ENCODE measurements at places on chromosomes 3 and 15.

DNA sequence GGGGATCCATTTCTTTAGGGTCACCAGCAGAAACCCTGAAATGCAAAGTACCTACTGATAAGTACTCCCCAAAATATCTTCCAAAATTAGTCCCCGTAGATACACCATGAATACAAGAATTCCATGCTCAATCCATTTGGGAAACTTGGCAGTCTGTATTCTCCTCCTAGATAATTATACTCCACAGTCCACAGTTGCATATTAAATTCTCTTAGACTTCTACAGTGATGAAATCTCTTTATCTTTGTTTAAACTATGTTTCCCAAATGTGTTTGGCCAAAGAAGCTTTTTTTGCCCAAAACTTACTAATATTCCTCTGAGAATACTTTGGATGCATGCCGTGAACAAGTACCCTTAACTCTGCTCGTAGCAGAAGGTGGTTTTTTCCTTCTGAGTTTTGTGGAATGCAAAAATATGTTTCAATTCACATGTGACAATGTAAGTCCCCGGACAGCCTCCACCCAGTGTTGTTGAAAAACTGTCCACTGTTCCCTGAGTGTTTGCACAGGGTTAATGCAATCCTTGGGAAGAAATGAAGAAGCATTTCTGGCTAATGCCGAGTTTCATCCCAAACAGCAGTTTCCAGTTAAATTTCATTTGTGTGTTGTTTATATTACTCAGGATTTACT lies 126.7 kb downstream of the ARNT2 start:
- peak; percentile 37 for DNase-seq

DNA sequence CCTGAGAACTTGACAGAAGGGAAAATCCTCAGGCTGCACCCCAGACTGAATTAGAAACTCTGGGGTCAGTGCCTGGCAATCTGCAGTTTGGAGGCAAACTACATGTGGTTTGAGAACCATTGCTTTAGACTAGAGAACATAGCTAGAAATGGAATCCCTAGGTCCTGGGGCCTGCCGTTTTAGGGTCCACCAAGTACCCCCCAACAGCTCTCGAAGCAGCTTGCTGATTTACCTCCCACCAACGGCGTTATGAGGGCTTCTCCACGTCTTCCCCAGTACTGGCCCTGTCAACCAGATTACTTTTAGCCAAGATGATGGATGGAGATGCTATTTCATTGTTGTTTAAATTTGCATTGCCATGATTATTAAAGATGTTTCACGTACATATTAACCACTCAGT lies 272.5 kb downstream of the XXYLT1 start:
- no peak for DNase-seq

DNA sequence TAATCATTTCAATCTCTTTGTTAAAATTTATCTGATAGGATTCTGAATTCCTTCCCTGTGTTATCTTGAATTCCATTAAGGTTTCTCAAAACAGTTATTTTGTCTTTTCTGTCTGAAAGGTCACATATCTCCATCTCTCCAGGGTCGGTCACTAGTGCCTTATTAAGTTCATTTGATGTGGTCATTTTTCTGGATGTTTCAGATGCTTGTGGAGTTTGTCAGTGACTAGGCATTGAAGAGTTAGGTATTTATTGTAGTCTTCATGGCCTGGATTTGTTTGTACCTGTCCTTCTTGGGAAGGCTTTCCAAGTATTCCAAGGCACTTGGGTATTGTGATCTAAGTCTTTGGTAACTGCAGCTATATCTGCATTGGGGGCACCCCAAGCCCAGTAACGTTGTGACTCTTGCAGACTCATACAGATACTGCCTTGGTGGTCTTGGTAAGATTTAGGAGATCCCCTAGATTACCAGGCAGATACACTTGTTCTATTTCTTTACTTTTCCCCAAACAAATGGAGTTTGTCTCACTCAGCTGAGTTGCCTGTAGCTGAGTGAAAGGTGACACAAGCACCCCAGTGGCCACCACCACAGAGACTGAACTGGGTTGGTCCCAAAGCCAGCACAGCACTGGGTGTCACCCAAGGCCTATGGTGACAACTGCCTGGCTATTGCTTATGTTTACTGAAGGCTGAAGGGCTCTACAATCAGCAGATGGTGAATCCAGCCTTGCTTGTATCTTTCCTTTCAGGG lies 18.9 kb upstream of the SLC27A2 start:
- DNase-seq: no peak

DNA sequence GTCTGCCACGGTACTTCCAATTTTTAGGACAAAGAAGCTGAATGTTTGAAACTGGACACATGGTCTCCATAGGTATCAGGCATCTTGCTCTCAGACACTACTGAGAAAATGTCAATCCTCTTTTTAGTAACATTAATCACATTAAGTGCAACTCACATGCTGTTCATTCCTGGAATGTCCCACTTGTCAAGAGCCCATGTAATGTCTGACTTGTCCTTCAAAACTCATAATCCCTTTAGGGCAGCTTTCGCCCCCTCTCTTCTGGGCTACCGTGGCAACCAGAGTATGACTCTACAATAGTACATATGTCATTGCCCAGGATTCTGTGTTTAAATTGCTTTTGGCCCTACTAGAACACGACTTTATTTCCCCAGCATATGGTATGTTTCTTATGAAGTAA lies 12.3 kb downstream of the NUDT16 start:
- no peak for DNase-seq

GRCh38 chr15:78968539-78969271 lies 23.9 kb upstream of the CTSH start:
- no peak for DNase-seq

DNA sequence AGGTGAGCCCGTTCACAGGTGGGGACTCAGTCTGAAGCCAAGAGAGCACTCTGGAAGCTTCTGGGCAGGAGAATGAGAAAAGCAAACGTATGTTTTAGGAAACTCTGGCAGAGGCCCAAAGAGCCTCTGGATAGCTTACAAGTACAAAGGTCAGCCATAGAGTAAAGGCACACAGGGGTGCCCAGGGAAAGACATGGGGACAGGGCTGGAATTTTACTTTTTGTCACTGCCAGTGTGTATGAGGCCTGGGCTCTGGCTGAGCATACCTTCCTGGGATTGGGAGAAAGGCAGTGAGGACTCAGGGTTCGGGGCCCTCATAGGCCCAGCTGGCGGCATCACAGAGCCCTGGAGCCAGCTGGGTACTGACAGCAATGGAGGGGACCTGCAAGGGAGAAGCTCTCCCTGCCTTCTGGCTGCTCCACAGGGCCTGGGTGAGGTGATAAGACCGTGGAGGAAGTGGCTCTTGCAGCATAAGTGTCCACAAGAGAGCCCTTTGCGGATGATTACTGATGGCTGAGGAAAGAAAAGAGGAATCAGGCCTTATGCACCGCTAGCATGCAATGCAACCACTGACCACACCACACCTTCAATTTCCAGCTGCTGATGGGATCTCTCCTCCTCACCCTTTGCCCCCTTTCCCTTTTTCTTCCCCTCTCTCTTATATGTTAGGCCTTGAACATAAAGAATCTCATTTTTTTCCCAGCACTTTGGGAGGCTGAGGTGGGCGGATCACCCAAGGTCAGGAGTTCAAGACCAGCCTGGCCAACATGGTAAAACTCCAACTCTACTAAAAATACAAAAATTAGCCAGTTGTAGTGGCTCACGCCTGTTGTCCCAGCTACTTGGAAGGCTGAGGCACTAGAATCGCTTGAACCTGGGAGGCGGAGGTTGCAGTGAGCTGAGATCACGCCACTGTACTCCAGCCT lies 25.1 kb upstream of the BCL2L10 start:
- DNase-seq: no peak

- DNase-seq: no peak
These were observed 276.2 kb downstream of the FEZF2 start for GRCh38 chr3:62097121-62097520.

DNA sequence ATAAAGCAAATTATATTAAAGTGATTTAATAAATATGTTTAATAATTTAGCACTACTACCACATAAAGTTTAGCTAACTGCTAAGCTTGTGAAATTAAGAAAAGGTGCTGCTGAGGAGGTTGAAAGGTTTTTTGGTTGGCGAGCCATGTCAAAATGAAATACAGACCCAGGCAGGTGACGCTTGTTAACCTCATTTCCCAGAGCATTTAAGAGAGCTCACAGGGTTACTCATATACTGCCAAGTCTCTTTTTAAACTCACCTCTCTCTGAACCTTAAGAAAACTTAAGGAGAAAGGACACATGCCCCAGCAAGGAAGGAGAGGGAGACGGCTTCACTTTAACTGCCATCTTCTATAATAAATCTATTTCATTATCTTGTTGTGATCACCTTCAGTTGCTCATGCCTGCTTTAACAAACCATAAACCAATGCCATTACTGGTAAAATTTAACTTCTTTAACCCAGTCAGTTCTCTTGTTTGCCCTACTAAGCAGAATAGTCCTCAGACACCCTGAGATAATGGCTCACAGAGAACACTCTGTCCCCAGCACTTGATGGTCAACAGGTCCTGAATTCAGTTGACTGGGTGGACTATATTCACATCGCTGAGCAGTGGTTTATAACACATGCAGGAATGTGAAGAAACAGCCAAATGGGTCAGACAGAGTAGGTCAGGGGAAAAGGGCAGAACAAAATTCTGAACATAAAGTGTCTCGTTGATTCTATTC lies 540.1 kb downstream of the UNC13C start:
- peak; percentile 32 for DNase-seq

GRCh38 chr3:182490596-182491491 lies 302.5 kb upstream of the ATP11B start:
- peak; percentile 76 for DNase-seq
